ENCODE measurements at places on chromosomes 4 and X.

DNA sequence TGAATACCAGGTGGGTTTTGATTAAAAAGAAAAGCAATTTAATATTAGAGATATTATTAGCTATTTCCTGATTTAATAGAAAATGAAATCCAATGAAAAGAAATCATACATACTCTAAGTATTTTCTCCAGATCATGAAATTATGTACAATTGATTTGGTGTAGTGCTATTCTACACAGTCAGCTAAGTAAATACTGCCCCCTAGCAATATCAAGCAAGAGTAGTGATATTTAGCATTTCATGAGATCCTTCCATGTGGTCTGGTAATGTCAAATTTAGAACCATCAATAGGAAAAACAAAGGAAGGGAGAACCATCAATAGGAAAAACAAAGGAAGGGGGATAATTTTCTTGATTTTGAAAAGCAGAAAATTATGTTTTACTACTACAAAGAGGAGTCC is 114.6 kb downstream of the TBCK start:
- DNase-seq, result no peak

DNA sequence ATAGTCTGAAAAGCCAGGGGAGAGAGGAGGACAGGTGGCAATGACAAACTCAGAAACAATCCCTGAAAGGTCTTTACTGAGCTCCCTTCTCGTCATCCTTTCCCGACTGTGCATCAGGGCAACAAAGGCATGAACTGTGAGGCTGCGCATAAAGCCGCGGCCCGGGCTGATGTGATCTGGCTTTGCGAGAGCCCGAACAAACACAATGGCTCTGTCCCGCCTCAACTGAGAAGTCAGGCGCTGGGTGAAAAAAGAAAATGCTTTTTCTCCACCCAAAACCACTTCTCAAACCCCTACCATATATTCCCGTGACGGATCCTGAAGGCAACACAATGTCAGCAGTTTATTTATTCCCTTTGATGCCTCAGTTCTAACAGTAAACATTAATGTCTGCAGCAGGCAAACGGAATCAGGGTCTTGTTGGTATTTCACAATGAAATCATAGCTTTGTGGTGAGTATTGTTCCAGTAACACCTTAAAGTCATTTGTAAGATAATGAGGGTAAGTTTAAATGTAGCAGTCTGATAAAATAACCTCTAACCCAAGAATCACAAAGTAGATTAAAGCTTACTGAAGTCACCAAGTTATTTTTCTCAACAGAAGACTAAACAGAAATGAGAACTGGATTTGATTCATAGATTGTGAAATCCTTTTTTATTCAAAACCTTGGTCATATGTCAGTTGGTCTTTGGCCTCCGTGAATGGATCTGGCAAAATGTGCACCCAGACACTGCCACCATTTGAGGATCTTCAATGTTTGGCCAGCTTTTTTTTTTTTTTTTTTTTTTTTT is 67.4 kb downstream of the APBB2 start:
- no peak for DNase-seq

DNA sequence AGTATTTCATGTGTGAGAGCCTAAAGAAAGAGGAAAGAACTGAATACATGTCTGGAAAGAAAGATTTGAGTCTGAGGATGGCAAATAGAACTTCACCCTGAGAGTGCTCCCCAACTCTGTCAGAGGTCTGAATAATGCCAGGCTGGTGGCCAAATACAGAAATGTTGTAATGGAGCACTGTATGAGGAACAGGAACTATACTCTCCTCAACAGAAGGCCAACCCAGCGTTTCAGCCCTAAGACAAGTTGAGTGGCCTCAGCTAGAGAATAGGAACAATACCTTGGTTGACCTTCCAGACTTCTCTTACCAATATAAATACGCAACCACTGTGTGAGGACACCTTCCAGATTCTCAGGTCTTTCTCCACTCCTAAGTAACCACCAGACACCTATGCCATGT is 94.5 kb upstream of the STIM2 start:
- DNase-seq, result no peak

- DNase-seq, result no peak
Observed at GRCh38 chrX:18119856-18120255, 100.8 kb downstream of the BEND2 start.

DNA sequence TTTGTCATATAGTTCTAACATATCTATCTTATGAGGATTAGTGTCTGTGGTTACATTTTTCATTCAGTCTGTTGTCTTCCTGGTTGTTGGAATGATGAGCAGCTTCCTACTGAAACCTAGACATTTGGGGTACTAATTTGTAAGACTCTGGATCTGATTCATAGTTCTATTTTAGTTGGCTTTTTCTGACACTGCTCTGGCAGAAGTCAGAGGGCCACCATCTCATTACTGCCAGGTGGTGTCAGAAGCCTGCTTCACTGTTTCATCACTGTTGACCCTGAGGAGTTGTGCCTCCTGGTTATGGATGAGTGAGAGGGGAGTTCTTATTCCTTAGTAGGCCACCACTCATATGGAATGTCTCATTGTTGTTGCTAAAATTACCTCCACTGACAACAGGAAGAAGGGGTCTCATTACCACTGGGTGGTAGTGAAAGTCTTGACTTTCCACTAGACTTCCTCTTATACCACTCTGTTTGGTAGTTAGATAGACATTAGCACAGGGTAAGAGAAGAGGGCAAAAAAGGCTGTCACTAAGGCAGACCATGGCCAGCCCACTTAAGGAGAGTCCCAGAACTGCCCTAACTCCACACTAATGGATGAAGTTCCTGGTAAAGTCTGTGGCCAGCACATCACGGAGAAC is 395.2 kb downstream of the SPOCK3 start:
- DNase-seq, result no peak

DNA sequence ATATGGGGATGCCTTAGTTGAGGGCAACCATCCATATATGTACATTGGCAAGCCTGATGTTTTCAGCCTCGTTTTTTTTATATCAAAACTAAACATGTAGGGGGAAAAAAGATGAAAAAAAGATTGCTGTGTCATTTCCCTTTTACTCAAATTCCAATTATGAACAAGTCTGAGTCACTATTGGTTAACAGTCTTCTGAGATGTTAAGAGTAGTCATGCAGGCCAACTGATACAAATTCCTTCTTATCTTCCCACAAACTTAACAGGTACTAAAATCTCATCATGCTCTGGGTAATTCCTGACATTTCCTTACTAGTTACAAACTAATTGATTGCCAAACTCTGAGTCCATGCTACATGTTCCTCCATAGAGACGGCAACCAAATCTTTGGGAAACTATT is 222.1 kb downstream of the FRMPD4 start:
- no peak for DNase-seq

DNA sequence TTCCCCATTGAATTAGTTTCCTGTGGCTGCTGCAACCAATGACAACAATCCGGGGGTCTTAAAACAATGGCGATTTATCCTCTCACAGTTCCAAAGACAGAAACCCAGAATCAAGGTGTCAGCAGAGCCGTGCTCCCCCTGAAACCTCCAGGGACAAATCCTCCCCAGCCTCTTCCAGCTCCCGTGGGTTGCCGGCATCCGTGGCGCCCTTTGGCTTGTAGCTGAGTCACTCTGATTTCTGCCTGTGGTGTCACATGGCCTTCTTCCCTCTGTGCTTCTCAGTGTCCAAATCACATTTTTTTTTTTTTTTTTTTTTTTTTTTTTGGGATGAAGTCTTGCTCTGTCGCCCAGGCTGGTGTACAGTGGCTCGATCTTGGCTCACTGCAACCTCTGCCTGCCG is 64.5 kb upstream of the STX18 start:
- no peak for DNase-seq

GRCh38 chr4:124333466-124333865 is 379.1 kb downstream of the ANKRD50 start:
- no peak for DNase-seq

DNA sequence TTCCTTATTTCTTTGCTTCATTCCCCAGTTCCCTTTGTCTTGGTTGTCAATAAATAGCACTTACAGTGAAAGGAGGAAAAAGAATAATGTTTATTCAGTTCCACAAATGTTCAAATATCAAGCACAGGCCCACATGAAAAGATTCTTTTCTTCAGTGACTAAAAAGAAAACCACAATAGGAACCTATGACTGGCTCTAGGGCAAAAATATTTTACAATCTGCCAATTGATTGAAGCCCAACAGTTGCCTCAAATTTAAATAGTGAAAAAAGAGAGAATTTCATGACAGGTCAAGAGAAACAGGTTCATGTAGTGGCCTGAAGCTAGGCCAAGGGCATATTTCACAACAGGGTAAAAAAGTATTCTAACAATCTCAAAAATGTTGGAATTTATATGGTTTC is 553.8 kb downstream of the CENPC start:
- no peak for DNase-seq

DNA sequence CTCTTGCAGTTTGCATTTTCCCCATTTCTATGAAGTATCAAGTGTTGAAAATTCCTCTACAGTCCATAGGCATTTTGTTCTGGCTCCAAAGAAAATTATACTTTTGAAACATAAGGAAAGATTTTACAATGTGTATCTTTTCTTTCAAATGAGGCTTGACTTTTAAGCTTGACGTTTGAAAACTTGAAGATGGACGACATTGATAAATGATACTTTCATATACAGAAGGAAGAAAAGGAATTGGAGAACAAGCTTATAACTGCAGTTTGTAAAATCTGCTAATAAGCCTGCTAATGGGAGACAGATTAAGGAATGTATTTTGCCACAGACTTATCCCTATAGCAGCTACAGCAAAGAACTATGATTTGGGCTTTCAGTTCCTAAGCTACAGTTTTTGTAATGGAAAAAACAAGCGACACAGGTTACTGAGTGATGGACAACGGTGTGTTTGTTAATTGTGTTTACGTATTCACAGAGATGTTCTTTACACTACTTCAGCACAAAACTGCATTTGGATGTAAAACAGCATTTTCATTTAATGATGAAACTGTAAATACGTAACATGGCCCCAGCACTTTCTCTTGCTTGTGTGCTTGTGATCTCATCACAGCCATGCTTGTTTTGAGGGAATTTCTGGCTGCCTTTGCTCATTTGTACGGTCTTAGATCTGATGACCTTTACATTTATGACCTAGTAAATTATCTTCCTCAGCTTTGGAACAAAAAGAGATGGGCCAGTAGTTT is 83.2 kb upstream of the FAT1 start:
- DNase-seq, result no peak

DNA sequence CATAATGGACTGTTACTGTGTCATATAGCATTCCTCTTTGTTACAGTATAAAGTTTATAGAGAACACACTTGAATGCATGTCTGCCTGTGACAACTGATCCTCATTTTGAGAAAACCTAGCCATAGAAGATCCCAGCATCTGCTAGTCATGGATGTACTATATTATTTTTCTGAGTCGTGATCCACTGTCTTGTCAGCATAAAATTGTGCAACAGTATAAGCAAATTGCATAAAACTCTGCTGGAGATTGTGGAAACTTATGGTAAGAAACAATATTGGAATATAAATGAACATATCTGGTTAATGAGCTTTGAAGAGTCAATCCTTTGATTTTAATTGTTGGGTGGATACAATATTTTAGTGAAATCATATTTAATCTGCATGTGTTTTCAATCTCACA is 3.6 kb downstream of the NEIL3 start:
- no peak for DNase-seq

DNA sequence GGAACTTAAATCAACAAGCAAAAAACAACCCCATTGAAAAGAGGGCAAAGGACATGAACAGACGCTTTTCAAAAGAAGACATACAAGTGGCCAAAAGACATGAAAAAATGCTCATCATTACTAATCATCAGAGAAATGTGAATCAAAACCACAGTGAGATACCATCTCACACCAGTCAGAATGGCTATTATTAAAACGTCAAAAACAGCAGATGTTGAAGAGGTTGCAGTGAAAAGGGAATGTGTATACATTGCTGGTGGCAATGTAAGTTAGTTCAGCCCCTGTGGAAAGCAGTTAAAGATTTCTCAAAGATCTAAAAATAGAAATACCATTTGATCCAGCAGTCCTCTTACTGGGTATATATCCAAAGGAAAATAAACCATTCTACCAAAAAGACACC is 22.6 kb downstream of the RTL9 start:
- DNase-seq, result no peak

GRCh38 chr4:8312976-8313375 is 43.4 kb downstream of the HTRA3 start:
- DNase-seq, result no peak

DNA sequence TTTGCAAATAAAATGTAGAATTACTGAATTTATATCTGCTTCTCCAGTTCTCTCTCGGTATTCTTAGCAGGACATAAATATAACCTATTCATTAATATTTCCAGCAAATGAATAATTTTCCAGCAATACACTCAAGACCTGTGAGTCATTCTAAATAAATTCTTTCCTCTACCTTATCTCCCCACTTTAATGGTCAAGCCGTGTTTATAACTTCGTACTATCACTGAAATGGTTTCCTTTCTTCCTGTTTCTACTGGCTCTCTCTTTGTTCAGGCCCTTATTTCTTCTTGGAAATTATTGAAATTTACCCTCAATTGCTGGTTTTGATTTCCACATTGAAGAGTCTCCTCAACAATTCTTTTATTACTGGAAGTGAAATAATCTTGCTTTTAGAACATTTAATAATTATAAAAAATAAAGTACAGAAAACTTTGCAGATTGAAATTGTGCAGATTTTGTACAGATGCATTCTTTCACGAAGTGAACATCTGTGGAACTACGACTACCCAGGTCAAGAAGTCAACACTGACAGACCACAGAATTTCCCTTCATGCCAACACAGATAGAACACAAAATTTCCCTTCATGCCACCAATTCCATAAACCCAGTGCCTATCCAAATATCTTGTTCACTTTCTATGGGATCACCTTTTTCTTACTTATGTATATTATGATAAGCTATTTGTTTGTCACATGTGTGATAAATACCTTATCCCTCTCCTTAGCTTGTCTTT is 205.7 kb downstream of the FAT4 start:
- no peak for DNase-seq

GRCh38 chr4:10134141-10134540 is 17.5 kb upstream of the WDR1 start:
- no peak for DNase-seq

DNA sequence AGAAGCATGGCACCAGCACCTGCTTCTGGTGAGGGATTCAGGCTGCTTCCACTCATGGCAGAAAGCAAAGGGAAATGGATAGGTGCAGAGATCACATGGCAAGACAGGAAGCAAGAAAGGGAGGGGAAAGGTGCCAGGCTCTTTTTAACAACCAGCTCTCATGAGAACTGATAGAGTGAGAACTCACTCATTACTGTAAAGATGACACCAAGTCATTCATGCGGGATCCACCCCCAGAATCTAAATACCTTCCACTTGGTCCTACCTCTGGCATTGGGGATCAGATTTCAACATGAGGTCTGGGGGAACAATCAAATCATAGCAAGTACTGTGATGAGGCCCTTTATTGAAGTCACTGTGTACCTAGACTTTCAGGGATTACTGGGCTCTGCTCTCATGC is 72.0 kb upstream of the PRDM5 start:
- no peak for DNase-seq

- no peak for DNase-seq
Observed at GRCh38 chrX:40628506-40628905, 5.3 kb downstream of the MPC1L start.

DNA sequence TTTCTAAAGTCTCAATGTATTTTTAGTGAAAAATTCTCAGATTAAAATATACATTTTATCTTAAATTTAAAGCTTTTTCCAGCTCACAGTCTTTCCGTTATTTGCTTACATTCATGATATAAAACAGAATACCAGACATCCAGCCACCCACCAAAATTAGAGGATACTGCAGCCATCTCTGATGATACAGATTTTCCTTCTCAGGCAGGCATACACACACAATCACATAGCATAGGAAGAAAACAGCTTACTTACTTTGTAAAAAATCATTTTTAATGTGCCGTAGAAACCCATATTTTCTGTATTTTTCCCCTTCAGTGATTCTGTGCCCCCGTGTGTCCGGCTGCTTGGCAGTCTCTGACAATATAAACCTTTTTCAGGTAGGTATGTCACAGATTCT is 183.7 kb downstream of the FBXW7 start:
- DNase-seq, result no peak

Measured in stimulated activated CD8-positive, alpha-beta memory T cell treated with anti-CD3 and anti-CD28 coated beads, Interleukin-2, amount 100 ng/mL, for 1 hour (primary cell).